ENCODE measurements at places on chromosomes 2 and 18.

- no peak for DNase-seq
Measured at GRCh38 chr2:234947556-234947955, 4.3 kb upstream of the SH3BP4 start.

DNA sequence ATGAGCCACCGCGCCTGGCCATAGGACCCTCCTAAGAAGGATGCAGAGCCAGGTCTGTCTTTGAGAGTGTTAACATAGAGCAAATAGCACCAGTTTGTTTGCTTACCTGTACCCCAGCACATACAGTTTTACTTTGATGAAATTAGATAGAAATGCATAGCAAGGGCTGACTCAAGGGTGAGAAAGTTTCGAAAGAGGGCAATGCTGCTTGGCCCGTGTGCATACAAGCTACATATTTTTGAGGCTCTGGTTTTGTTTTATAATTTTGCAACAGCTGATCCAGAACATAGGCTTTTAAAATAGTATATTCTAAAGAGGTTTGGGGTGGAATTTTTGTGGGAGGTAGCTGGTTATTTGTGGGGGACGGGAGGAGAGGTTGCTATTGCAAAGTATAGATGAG is 151.7 kb downstream of the MCFD2 start:
- no peak for DNase-seq

GRCh38 chr2:225531559-225531958 is 132.0 kb downstream of the NYAP2 start:
- DNase-seq, result no peak

- no peak for DNase-seq
Measured at GRCh38 chr2:70035344-70035844, 51.9 kb upstream of the PCBP1 start.

GRCh38 chr18:62001396-62001795 is 108.6 kb upstream of the RNF152 start:
- DNase-seq, result no peak

GRCh38 chr2:96104487-96104861 is 11.9 kb downstream of the ADRA2B start:
- DNase-seq, result no peak

DNA sequence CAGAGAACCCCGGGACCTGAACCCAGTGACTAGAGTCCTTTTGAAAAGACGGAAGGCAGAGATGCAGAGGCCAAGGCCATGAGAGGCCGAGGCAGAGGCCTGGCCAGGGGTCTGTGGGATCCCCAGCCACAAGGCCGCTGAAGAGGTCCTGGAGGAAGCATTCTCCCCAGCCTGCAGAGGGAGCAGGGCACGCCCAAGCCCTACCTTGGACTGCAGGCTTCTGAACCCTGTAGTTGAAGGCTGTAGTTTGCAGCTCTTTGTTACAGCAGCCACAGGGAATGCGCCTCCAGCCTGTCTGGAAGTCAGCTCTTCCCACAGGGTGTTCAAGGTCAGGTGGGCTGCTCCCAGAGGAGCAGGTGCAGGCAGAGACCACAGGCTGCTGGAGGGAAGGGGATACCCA is 22.1 kb upstream of the PXDN start:
- no peak for DNase-seq

GRCh38 chr2:137812517-137812916 is 151.8 kb upstream of the HNMT start:
- no peak for DNase-seq

DNA sequence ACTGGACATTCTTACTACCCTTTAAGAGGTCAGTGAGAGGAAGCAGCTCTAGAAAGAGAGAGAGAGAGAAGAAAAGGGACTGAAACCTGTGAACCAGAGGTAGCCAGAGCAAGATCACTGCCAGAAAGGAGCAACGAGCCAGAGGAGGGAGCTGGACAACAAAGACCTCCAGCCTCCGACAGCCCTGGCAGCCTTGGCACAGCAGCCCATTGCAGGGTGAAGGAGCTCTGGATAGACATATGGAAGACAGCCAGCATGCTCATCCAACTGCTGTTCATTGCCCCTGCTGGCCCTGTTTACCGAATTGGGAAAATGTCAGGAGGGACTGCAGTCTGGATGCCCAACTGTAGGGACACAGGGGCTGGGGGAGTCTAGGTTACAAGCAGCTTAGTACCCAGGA is 228.4 kb upstream of the SLC35G4 start:
- no peak for DNase-seq

GRCh38 chr18:77063260-77063659 is 69.3 kb downstream of the MBP start:
- no peak for DNase-seq

DNA sequence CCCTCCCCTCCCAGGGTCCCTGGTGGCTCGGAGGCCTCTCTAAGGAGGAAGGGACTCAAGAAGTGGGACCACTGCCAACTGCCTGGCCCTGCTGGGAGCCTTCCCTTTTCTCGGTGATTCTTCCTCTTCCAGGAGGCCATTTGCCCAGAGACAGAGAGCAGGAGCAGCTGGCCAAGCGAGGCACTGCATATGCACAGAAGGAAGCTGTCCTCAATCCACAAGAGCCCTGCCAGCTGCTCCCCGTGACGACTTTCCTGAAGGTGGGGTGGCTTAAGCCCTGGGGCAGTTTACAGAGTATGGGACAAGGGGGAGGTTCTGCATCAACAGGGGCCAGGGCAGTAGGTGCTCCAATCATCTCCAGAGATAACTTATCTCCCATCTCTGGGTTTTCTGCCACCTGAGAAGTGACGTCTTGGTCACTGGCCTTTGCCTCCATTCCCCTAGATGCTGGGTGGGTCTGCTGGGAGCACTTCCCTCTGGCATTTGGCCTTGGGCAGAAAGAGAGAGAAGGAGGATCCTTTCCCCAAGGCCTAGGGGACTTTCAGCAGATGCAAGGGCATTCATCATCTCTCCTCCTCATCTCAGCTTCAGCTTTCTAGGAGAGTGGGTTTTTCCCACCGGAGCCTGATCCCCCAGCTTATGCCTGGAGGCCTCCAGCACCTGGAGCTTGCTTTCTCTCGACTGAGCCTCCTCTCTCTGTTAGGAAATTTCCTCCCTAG is 28.5 kb downstream of the CIB4 start:
- no peak for DNase-seq

- DNase-seq, result no peak
Measured at GRCh38 chr2:47833516-47833968, 50.6 kb downstream of the MSH6 start.

- no peak for DNase-seq
Measured at GRCh38 chr2:104043864-104044263, 810.1 kb upstream of the POU3F3 start.

DNA sequence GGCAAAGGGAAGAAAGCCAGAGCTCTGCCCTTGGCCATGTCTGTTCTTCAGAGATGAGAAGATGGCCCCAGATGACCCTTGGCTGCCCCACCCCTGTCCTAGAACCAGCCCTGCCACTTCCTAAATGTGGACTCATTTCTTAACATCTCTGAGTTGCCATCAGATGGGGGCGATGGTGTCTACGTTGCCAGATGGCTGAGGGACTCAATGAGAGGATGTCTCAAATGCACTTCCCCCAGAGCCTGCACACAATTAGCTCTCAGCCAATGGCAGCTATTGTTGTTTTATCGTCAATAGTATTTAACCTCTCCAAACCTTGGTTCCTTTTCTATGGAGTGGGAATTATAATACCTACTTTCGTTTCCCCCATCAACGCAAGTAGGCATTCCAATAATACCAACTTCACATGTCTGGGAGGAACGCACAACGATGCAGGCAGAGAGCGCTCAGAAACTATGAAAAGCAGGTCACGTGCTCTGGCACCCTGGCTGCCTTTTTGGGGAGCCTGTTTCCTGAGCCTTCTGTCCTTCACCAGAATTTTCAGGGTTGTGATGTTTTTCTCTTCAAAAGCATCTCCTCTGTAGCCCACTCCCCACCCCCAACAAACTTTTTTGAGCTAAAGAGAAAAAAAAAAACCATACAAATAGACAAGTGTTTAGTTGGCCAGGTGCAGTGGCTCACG is 100.3 kb downstream of the MCFD2 start:
- no peak for DNase-seq

- DNase-seq, result no peak
Measured at GRCh38 chr2:120541553-120541932, 194.1 kb upstream of the GLI2 start.

GRCh38 chr2:134178138-134178877 is 75.6 kb upstream of the MGAT5 start:
- no peak for DNase-seq

- no peak for DNase-seq
Measured at GRCh38 chr2:80053522-80054345, 250.8 kb downstream of the LRRTM1 start.

- DNase-seq, result no peak
Measured at GRCh38 chr2:127628767-127629614, 17.0 kb upstream of the GPR17 start.

GRCh38 chr2:171723716-171724683 is 36.7 kb downstream of the DYNC1I2 start:
- no peak for DNase-seq

- DNase-seq, result no peak
Measured at GRCh38 chr2:235757640-235758039, 263.8 kb downstream of the AGAP1 start.

- no peak for DNase-seq
Measured at GRCh38 chr2:28545590-28546200, 49.8 kb downstream of the PLB1 start.

- no peak for DNase-seq
Measured at GRCh38 chr2:36455788-36456187, 100.2 kb downstream of the CRIM1 start.

DNA sequence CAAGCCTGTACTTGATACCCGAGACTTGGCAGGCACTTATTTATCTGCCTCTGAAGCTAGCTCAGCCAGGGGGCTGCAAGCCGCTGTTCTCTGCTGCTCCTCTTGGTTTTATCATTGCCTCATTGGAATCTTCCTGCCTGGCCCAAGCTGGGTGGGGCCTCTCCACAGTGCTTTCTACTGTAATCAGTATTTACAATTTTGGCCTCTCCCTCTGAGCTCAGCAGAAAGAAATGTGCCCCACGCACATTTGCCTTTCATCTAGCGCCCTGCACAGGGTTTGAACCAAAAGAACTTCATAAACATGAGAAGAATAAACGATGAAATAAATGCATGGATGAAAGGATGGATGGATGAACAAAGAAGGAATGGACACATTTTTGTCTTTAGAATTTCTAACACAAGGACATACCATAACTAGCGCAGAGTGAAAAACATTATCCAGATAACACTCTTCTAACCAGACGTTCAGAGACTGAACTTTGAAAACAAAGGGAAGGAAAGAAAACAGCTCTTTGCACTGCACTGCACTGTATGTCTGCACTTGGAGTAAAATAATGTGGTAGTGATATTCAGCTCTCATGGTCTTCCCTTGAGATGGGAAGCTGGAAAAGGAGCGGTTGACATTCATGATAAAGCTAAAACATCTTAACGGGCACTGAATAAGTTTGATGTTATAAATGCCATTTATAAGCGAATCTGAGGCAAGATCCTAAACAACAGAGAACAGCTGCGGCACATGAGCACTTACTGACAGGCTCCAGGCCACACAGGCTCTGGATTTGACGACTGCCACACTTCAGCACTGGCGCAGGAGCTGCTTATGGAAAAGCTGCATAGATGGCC is 86.8 kb upstream of the SP3 start:
- no peak for DNase-seq

DNA sequence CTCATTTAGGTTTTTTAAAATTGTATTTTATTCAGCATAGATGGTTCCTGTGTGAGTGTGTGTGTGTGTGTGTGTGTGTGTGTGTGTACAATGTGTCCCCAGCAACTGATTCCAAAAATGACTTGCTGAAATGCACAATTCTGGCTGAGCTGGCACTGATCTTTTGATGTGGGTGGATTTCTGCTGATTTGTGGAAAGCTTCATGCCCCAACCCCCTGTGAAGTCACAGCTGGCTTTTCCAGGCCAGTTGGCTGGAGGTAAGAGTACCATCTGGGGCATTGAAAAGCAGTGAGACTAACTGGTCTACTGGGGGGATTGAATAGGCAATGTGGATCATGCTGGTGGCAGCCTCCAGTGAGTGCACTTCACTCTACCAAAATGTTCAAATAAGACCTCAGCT is 187.2 kb downstream of the LRRTM1 start:
- no peak for DNase-seq

GRCh38 chr2:216090369-216090786 is 8.7 kb downstream of the TMEM169 start:
- no peak for DNase-seq

- no peak for DNase-seq
Measured at GRCh38 chr2:101692766-101693165, 4.7 kb upstream of the MAP4K4 start.

GRCh38 chr2:11534746-11535484 is 1.1 kb downstream of the GREB1 start:
- no peak for DNase-seq

GRCh38 chr2:119679526-119679837 is 481 bp downstream of the TMEM177 start:
- no peak for DNase-seq

GRCh38 chr2:216943109-216943508 is 83.2 kb upstream of the TNP1 start:
- DNase-seq, result no peak

GRCh38 chr2:47038656-47039488 is 116.2 kb downstream of the STPG4 start:
- DNase-seq, result no peak

- DNase-seq, result no peak
Measured at GRCh38 chr2:28338046-28338817, 54.4 kb upstream of the FOSL2 start.

GRCh38 chr2:60312618-60313017 is 240.8 kb downstream of the BCL11A start:
- no peak for DNase-seq

- DNase-seq, result no peak
Measured at GRCh38 chr2:14631406-14632040, 994 bp upstream of the LRATD1 start.

DNA sequence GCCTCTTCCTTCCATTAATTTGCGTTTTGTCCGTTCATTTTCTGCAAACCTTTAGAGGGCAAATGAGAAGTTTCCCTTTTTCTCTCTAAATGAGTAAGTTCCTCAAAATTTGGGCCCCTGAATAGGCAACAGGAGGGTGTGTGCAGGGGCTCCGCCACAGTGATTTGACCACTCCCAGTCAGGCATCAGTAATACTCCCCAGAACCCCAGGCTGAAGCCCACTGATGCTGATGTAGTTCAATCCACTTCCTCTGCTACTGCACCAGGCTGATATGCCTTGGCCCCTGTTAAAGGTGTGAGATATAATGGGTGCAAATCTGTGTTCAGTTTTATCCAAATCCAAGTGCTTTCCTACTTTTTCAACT is 1150.0 kb downstream of the RPIA start:
- DNase-seq, result no peak

DNA sequence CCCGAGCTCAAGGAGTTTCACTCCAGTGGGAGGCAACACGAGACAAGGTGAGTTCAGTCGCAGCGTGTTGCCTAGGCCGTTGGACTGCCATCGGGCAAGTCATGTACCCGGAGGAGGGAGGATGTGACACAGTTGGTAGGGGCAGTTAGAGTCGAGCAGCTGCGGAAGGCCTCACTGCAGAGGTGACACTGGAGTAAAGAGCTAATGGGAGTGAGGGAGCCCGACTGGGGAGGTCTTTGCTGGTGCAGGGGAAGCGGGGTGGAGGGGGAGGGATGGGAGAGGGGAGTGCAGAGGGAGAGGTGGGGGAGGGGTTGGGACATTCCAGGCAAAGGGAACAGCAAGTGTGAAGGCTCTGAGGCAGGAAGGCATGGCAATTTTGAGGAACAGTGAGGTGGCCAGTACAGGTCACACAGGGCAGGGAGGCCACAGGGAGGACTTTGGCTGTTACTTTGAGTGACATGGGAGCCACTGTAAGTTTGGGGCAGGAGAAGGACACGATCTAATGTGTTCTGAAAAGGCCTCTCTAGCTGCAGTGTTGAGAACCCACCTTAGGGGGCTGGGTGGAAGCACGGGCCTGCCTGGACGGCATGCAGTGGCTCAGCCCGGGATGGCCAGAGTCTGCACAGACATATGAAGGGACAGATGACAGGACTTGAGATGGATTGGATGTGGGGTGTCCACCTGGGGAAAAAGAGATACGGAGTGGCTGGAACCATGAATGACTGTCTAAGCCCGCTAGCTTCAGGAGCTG is 61.1 kb downstream of the KCNF1 start:
- no peak for DNase-seq
